ENCODE measurements at places on chromosomes 3 and 15.
A peak's percentile ranks its signal among the peaks of the same experiment; 100 is the strongest.

DNA sequence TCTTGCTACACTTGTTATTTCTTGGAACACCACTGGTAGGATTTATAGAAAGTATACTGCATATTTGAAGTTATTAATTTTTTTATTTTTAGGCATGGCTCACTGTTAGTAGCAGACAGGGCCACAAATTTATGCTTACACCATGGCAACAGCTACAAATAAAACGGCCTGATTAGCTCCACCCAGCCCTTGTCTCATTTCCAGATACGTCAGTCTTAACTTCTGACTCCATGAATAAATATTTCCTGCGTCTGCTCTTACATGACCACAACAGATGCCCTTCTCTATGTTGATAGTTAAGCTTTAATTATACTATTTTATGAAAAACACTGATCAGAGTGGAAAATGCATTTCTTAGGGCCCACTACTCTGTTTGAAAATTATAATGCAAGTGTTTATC lies 62.3 kb upstream of the CPOX start:
- peak; percentile 73 for DNase-seq
- no peaks in the 10 kb centered on the region for H3K4me1 ChIP-seq
- H3K36me3 ChIP-seq = no peaks in the 10 kb centered on the region
- H3K27me3 ChIP-seq = peaks cover 36% of the 10 kb centered on the region

GRCh38 chr3:111577798-111578685 lies 17.1 kb downstream of the ZBED2 start:
- no peak overlapping the region for H3K27ac ChIP-seq
- peak; percentile 75 for DNase-seq
- no peaks in the 10 kb centered on the region for H3K36me3 ChIP-seq

GRCh38 chr3:145094355-145094941 lies 1066.5 kb downstream of the PLOD2 start:
- H3K27me3 ChIP-seq = no peaks in the 10 kb centered on the region
- H3K4me1 ChIP-seq = peaks cover 17% of the 10 kb centered on the region
- no peak overlapping the region for H3K4me3 ChIP-seq
- DNase-seq = peak; percentile 87

- no peaks in the 10 kb centered on the region for H3K36me3 ChIP-seq
- H3K27ac ChIP-seq = no peak overlapping the region
- no peak for DNase-seq
- no peak overlapping the region for H3K4me3 ChIP-seq
- H3K4me1 ChIP-seq = no peaks in the 10 kb centered on the region
- H3K27me3 ChIP-seq = no peaks in the 10 kb centered on the region
Measured at GRCh38 chr3:126375835-126376331, 18.7 kb upstream of the KLF15 start.

DNA sequence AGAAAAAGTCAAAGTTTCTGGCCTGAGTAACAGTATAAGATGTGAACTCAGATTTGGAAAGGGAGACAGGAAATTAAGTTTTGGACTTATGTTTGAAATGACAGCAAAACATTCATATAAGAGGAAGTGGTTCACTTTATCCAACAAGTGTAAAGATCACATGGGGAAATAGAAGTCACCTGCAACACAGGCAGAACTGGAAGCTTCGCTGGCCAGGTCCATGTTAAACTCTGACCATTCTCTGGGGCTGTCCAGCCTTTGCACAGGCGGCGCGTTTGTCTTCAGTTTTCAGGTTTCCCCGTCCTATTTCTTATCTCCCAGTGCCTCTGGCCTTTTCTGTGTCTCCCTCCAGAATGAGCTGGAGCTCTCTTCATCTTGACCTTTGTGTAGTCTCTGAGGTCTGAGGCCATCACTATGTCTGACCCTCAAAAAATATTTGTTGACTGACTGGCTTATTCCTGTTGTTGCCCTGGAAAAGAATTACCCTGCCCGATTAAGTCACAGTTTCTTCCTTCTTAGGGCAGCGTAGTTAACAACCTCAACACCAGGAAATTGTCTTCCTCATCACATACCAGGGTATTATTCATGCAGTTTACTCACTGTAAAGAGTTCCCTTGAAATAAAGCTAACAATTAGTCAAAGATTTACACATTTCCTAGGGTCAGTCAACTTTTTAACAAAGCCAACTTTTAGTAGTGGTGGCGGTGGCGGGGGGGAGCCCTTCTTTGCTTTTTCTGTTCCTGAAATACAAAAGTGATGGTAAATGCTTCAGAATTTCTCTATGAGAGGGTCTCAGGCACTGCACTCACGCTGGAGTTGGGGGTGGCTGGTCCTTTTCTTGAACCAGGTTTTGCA lies 959 bp upstream of the RASA2 start:
- peak; percentile 69 for DNase-seq
- H3K36me3 ChIP-seq = no peaks in the 10 kb centered on the region
- H3K4me1 ChIP-seq = peaks cover 18% of the 10 kb centered on the region
- H3K27me3 ChIP-seq = no peaks in the 10 kb centered on the region
- peak overlapping the region; percentile 70 for H3K27ac ChIP-seq

DNA sequence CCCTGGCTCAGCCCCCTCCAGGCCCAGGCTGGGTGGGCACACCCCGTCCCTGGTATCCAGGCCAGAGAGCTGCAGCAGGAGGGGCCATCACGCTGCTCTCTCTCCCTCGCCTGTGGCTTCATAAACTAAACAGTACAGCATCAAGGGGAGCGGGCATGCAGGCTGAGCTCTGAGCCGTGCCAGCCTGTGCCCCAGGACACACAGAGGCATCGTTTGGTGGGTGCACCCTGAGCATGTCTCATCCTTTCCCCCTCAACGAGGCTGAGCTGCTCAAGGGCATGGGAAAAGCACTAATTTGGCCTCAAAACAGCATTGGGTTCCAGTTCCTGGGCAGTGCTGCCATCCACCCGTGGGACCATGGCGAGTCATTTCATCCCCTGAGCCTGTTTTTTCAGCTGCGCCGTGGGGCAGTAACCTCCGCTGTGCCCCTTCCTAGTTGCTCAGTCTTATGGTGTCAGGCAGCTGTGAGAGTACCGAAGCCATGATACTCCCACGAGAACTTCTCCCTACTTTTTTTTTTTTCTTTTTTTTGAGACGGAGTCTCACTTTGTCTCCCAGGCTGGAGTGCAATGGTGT lies 79.6 kb downstream of the CPN2 start:
- H3K27ac ChIP-seq = peak overlapping the region; percentile 53
- no peaks in the 10 kb centered on the region for H3K27me3 ChIP-seq
- DNase-seq = no peak
- H3K4me3 ChIP-seq = no peak overlapping the region

DNA sequence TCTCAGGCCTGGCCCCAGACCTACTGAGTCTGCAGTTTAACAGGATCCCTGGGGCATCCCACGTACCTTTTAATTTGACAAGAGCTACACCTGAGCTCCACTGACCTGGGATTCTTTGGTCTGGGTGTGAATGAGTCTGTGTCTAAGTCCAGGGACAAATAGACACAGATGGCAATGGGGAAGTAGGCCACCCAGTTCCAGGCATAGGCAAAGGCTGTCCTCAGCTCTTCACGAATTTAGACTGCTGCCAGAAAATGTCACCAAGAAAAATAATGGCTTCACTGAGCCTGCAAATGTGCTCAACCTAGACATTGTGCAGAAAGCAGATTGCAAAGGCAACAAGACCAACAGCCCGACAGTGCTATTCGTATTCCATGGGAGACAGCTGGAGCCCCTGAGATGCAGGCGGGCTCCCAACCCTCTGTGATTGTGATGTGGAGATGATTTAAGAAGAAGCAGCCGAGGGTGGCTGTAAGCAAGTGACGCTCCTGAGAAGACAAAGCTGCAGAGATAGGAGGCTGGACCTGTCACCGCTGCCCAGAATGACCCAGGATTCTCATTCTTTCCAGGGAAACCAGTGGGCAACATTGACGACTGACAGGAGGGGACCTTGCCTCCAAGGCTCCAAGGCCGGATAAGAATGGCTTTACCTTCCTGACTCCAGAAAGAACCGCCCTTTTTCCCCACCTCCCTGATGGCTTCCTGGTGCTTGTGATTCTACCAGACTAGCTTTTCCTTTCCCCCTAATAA lies 39.8 kb upstream of the IREB2 start:
- H3K4me3 ChIP-seq = no peak overlapping the region
- H3K36me3 ChIP-seq = no peaks in the 10 kb centered on the region
- no peak for DNase-seq
- no peak overlapping the region for H3K27ac ChIP-seq

GRCh38 chr3:131007256-131007655 lies 19.4 kb downstream of the ASTE1 start:
- H3K4me3 ChIP-seq = no peak overlapping the region
- H3K27ac ChIP-seq = no peak overlapping the region
- no peaks in the 10 kb centered on the region for H3K27me3 ChIP-seq

DNA sequence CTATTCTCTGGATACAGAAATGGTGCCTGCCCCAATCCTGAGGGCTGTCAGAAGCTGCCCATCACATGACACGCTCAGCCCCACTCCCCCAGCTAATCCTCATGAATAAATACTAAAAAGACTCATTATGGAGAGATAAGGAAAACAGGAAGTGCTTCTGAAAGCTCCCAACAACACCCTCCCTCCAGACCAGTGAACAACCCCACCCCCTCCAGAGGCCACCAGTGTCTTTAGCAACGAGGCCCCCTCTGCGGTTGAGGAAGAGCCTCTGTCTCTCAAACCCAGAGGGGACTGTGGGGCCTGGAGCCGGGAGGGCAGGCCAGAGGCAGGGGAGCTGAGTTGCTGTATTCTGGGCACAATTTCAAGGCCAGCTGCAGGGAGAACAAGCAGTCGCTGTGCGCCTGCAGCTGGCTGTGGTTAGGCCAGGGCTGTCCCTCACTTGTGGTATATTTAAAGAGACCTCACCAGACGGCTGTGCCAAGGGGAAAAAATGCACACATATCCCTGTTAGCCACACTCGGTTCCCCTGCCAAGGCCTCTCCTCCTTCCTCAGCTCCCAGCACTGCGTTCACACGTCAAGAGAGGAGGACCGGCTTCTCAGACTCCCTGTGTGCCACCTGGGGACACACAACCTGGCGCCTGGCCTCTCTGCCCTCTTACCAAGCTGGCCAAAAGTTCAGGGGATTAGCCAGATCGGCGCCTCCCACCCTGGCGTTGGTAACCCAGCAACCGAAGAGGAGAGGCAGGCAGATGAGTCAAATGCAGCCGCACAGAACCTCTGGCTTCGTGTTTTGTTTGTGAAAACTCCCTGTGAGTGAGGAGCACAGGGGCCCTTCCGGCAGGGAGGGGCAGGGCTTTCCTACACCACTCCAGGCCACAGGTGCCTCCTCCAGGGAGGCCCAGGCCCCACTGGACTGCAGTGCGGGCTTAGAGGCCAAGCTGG lies 101.2 kb upstream of the ETV5 start:
- H3K27ac ChIP-seq = no peak overlapping the region
- no peak for DNase-seq
- H3K27me3 ChIP-seq = no peaks in the 10 kb centered on the region
- no peaks in the 10 kb centered on the region for H3K36me3 ChIP-seq

DNA sequence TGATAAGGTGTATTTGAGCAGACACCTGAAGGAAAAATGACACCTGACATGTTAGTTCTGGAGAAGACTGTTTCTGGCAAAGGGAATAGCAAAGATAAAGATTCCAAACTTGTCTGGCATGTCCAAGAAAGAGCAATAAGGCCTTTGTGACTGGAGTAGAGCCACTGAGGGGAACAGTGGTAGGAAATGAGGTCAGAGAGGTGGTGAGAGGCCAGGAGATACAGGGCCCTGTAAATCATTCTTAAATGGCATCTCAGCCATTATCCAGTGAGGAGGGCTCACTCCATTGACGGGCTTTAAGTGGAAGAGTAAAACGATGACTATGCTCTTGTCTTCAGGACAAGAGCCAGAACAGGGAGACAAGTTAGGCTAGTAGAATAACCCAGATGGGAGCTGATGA lies 4.5 kb downstream of the SLC49A4 start:
- no peaks in the 10 kb centered on the region for H3K4me1 ChIP-seq
- H3K36me3 ChIP-seq = no peaks in the 10 kb centered on the region
- peaks cover 29% of the 10 kb centered on the region for H3K27me3 ChIP-seq
- no peak overlapping the region for H3K27ac ChIP-seq
- DNase-seq = no peak
- H3K4me3 ChIP-seq = no peak overlapping the region

DNA sequence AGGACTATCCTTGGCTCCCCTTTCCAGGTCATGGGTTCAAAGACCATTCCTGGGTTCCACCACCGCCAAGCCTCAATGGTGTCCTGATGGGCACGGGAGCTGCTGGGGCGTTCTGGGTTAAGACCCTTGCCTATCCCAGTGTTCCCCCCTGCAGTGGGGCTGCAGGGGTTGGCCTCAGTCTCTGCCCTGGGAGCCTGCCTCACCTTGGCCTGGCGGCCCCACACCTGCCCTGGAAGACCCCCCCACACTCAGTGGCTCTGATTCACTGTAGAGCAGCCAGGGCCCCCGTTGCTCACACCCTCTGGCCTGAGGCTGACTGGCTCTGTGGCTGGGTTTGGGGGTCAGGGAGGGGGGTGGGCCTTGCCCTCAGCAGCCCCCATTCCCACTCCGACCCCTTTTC lies 22.0 kb downstream of the C15orf39 start:
- no peak for DNase-seq
- H3K36me3 ChIP-seq = no peaks in the 10 kb centered on the region
- no peak overlapping the region for H3K27ac ChIP-seq
- no peak overlapping the region for H3K4me3 ChIP-seq
- H3K4me1 ChIP-seq = peaks cover 13% of the 10 kb centered on the region
